ENCODE measurements at places on chromosomes 7 and 10.

- DNase-seq, result no peak
These were observed 4.7 kb downstream of the ATP5MF start for GRCh38 chr7:99461221-99461620.

- no peak for DNase-seq
These were observed 18.5 kb upstream of the TTYH3 start for GRCh38 chr7:2613098-2613930.

GRCh38 chr10:2137549-2138174, 400.3 kb upstream of the ADARB2 start:
- no peak for DNase-seq

DNA sequence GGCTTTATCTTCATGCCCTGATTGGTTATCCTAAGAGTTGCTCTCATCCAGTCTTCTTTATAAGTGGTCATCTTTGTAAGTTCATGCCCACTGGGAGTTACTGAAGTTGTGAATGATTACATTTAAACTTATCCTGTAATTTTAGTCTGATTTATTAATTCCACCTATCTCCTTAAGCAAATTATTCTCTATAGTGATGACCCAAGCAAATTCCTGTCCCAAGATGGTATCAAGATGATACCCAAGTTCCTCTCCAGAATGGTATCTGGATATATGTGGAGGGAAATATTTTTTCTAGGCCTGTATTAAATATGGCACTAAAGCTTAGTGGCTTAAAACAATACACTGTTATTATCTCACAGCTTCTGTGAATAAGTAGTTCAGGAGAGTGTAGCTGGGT, 22.6 kb upstream of the VOPP1 start:
- DNase-seq, result no peak

GRCh38 chr10:128448796-128449195, 322.6 kb upstream of the MKI67 start:
- no peak for DNase-seq

DNA sequence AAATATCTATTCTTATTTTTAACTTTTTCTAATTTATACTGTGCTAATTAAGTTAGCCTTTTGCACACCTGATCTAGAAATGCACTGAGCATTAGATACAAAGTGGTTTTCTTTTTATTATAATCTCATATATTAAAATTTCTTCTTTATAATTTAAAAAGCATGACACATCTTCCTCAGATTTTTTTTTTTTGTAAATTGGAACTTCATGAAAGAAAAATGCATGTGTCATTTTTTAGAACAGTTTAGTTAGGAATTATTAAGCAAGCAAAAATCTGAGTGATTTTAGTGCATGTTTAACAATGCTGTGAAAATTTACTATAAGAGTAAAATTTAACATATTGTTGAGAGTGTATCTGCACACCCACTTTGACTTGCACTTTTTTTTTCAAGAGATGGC, 367.9 kb downstream of the TFEC start:
- DNase-seq, result no peak

DNA sequence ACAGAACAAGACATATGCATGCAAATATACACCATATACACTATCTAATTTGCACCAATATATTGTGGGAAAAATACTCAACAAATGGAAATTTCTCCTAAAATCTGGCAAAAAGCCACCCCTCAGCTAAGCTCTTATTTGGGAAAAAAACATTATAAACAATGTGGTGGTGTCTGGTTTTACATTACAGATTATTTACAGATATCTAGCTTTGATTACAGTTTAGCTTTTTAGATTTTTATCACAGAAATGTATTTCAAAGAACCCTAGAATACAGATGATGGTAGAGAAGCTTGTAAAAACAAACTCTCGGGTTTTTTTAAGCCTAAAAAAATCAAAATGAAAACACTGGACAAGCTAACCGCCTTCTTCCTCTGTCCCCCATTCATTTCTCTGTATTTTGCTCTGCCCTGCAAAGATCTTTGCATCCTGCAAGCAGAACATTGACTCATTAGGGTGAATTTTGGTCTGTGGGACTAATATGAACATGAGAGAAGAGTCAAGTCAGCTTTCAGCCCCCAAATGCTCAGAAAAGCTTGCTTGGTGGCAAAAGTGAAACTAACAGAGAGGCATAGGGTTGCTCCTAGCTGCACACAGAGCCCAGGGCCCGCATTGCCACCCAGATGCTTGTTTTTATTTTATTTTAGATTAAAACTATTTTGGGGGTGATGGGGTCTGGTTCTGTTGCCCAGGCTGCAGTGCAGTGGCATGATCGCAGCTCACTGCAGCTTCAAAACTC, 88.8 kb upstream of the LYZL1 start:
- no peak for DNase-seq

DNA sequence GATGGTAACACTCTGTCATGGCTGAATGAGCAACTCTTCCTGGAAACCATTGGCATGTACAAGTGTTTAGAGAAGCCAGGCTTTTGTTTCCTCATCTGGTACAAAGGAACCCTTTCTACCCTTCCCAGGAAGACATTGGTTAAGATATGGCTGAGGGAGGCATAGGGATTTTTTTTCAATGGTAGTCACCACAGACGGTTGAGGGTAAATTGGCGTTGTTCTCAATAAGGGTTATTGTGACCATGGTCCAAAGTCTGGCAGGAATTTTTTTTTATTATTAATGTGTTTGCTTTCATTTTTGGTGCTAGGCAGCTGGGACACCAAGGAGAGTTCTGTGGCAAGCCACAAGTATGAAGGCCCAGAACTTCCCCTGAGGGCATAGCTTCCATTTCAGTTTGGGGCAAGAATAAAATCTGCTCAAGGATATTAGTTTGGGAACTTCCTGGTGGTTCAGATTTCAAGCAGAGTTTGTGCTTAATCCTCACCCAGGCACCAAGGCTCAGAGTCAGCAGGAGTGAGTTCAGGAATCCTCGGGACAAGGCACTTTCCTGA, at the start of gene PLEKHS1:
Gene PLEKHS1 (plus strand): TSS at position 502 of the 552 bp plus-strand sequence. CDS start 3,596 bp downstream, outside the sequence.
- DNase-seq, result no peak

DNA sequence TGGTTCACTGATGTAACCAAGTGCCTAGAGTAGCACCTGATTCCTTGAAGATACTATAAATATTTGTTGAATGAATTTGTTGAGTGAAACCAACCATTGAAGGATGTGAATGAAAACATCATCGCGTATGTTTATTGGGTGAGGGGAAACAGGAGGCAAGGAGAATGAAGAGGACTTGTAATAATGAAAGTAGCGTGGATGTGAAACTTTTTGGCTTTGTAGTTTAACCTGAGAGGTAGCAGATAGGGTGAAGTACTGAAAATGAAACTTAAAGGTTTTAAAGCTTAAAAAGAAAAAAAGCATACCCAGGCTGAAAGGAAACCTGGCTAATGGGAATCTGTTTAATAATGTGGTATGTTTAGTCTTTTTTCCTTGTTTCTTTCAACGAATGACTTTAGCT, 5.2 kb downstream of the CCNY start:
- DNase-seq, result no peak

- DNase-seq, result no peak
These were observed 215.6 kb downstream of the CCSER2 start for GRCh38 chr10:84543948-84544347.

GRCh38 chr7:55878691-55879090, 8.6 kb upstream of the ZNF713 start:
- DNase-seq, result no peak

- DNase-seq, result no peak
These were observed 100.2 kb downstream of the GPR85 start for GRCh38 chr7:112986256-112987031.

GRCh38 chr7:122902751-122903495, 16.7 kb upstream of the CADPS2 start:
- DNase-seq, result no peak

DNA sequence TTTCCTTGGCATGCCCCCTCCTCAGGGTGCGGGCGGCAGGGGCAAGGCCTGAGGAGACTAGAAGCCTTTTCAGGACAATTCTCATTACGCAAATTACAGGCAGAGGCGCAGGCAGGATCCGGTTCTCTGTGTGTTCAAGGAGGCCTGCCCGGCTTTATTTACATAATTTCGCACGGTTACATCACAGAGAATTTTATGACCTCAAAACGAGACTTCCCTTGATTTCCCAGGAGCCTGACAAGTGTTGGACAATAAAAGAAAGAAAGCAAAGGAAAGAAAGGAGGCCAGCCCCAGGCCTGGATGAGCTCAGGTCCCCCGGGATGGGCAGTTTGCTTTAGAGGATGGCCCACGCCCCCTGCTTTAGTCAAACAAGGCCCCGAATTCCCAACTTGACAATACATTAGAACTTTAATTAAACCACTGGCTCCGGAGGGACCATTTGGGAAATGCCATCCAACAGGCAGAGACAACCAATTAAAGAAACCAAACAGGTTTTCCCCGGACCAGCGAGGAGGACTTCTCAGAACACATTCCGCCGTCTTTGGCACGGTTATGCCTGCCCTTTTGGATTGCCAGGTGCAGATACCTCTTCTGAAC, 2.9 kb downstream of the MNX1 start:
- no peak for DNase-seq

DNA sequence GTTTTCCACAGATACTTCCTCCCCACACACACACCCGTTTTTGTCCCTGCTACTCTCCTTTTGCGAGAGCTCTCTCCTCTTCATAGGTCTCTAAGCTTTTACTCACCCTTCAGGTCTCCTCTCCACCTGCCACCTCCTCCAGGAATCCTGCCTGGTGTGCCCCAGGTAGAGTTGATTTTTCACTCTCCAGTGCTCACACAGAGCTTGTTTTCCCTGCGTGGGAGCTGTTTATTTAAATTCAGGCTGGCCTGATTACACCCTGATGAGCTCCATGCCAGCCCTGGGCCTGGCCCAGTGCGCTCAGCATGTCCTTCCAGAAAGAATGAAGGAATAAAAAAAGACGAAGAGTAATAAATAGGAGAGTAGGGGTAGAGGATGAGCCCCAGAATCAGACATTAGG, 7.5 kb upstream of the CLDN4 start:
- DNase-seq, result no peak

GRCh38 chr10:79049931-79050895, 18.6 kb upstream of the ZMIZ1 start:
- DNase-seq, result no peak

DNA sequence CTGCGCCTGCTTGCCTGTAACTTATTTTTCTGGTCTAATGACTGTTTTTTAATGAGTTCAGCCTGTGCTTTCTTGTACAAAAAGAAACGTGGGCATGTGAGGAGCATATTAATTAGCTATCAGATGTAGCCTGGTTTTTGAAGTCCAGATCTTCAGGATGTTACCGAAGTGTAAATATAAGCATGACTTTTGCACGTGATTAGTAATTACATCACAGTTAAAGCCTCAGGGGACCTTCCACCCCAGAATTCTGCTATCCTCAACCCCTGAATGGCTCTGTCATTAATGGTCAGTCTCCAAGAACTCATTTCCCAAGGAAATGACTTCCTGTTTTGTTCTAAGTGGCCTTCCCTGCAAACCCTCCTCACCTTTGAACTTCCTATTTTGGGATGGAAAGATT, 2.1 kb upstream of the PRXL2A start:
- DNase-seq, result no peak

GRCh38 chr7:37309493-37309892, 139.2 kb downstream of the ELMO1 start:
- DNase-seq, result no peak

- no peak for DNase-seq
These were observed 32.4 kb downstream of the CALML3 start for GRCh38 chr10:5557040-5557721.

GRCh38 chr10:28661035-28661434, 16.3 kb upstream of the BAMBI start:
- no peak for DNase-seq

DNA sequence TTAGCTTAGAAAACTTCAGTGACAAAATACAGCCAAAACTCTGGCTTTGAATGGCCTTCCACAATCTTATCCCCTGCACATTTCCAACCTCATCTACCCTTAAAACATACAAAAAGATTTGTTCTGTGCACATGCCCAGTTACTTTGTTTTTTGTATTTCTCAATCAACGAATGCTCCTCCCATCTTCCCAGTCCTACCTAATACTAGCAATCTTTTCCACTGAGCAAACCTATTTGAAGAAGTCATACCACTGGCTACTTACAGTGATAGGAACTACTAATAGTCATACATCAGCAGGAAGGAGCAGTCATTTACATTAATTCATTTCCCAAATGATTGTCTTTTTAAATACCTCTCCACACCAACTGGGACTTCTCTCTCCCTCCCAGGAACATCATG, 2.5 kb downstream of the USP54 start:
- no peak for DNase-seq

GRCh38 chr10:101816376-101816775, 1.9 kb downstream of the OGA start:
- no peak for DNase-seq

Data from frontal cortex (tissue), 4 donors.